IMR-90 (cell line): ENCODE measurements at places on chromosomes 7 and 10. TPM values are rescaled to one million over a fixed set of nuclear protein-coding genes. Genes with fewer than 3 reads are reported as not detected.

The CDH23 gene
- polyA plus RNA-seq = 0.03 TPM in 1 of 2 replicates, not detected in the other

DNA sequence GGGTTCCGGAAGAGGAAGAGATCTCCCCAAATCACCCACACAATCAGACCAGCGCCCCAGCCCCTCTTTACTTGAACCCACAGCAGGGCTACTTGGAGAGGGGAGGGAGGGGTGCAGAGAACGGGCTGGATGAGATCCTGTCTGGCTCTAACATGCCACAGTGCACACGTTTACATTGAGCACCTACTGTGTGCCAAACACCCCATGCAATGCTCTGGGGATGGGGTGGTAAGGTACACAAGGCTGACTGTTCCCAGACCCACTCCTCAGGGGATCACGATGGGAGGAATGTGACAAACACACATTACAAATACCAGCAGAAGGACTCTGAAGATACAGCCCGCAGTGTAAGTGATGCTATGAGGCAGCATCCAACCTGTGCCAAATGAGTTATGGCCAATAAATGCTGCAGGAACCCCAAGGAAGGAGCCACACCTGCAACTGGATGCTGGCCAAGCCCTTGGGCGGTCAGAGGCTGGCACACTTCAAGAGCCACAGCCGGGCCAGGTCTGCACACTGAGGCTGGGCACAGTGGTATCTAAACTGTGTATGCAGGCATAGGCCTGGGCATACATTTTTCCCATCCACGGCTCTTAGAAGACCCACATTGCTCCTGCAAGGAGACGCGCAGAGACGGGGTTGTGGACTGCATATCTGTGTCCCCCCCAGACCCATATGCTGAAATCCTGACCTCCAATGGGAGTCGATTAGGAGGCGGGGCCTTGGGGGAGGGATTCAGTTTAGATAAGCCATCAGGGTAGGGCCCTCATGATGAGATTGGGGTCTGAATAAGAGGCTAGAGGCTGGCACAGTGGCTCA, 6.4 kb downstream of the SPOCK2 start:
- DNase-seq = no peak

DNA sequence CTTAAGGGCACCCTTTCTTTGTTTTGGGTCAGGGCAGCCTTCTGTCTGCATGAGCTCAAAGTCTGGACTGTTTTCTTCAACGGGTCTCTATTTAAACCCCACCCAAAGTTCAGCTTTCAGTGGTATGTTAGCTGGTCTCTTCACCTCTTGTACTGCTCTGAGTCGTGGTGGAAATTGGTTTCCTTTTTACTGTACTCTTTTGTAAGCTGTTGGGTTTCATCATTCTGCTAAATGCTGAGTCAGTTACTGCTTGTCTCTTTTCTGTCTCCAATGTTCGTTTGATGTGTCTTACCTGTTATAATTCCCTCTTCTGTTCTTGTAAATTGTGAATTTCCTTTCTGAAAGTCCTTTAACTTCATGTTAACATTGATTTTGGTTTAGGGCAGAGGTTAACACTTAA, 64.1 kb upstream of the MALRD1 start:
- DNase-seq = peak; percentile 27

- DNase-seq = no peak
Measured at GRCh38 chr7:112201839-112202238, 4.4 kb downstream of the DOCK4 start.

DNA sequence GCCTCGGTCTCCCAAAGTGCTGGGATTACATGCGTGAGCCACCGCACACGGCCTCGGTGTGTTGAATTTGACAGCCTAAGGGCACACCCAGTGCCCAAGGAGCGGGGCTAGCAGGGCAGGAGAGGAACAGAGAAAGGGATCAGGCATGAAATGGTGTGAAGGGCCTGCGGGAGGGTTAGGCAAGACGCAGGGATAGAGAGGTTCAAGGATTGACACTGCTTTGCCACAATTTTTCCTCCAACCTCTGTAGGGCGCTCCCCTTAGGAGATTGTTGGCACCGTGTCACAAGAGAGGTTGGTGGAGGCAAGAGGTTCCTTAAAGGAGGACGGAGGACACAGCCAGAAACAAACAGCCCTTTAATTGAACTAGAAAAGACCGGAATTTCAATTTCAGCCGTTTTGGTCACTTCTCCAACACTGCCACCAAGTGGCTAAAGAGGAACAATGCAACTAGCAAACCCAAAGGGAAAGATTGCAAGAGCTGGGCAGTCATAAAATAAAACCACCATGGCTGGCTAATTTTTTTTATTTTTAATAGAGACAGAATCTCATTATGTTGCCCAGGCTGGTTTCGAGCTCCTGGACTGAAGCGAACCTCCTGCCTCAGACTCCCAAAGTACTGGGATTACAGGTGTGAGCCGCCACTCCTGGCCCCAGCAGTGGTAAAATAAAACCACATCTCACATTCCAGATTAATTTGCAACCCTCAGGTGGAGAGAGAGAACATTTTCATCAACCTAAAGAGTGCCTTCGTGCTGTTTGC, 6.9 kb upstream of the CREB3L2 start:
- DNase-seq = peak; percentile 68

The UTF1 gene
- polyA plus RNA-seq = not detected in 2 replicates

DNA sequence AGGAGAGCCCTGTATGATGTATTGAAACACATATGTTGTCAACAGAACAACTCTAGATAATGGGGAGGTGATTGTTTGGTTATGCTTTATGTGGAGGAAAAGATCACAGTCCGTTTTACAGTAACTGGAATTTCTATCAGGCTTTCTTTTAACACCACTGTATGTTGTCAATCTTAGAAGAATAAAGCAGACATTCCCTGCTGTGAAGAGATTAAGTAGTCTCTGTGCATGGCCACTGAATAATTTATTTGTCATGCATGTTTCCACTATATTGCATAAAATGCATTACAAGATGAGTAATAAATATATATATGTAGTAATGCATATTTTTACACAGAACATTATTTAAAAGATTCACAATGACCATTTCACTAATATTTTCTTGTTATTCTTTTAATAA, 440.0 kb downstream of the ANKRD7 start:
- DNase-seq = no peak

DNA sequence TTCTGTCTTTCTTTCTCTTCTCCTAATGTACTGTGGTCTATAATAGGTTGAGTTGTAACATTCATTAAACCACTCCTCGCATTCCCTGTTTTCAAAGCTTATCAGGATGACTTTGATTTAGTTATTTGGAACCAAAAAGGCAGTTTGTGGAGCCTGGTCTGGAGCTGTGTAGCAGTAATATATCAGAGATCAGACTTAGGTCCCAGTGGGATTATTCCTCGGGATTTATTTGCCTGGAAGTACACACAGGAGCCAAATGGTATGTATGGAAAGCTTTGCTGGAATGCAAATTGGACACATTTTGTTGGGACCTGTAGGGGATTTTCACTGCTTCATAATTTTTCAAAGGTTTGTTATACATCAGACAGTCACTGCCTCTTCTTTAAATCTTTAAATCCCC, 40.9 kb downstream of the GBF1 start:
- no peak for DNase-seq

The PITX3 gene
- polyA plus RNA-seq = not detected in 2 replicates
